ENCODE measurements at places on chromosomes 3 and 15.

DNA sequence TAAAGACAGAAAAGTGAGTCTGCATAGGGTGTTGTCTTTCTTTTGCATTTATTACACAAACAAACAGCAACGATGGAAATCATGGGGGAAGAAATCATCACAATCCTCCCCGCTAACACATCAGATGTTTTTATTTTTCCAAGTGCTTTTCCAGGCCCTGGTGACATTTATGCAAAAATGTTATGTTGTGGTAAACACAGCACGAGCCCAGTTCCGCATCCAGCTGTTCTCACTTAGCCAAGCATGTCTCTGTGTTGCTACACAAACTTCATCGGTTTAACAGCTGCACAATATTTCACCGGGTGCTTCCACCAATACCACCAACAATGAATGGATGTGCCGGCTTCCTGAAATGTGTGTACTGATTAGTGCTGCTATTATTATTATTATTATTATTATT, 53.7 kb upstream of the ABHD17C start:
- no peak for DNase-seq

GRCh38 chr3:133490468-133491351, 82.8 kb upstream of the CDV3 start:
- DNase-seq: no peak

DNA sequence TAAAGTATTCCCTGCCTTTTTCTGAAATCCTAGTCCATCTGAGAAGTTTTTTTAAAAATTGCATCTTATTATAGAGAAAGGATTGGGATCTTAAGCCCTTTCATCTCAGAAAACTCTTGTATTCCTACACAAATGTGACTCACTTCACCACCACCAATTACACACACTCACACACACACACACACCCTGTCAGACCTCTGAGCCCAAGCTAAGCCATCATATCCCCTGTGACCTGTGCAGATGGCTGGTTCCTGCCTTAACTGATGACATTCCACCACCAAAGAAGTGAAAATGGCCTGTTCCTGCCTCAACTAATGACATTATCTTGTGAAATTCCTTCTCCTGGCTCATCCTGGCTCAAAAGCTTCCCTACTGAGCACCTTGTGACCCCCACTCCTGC, 1181.9 kb downstream of the ROBO2 start:
- DNase-seq: no peak

DNA sequence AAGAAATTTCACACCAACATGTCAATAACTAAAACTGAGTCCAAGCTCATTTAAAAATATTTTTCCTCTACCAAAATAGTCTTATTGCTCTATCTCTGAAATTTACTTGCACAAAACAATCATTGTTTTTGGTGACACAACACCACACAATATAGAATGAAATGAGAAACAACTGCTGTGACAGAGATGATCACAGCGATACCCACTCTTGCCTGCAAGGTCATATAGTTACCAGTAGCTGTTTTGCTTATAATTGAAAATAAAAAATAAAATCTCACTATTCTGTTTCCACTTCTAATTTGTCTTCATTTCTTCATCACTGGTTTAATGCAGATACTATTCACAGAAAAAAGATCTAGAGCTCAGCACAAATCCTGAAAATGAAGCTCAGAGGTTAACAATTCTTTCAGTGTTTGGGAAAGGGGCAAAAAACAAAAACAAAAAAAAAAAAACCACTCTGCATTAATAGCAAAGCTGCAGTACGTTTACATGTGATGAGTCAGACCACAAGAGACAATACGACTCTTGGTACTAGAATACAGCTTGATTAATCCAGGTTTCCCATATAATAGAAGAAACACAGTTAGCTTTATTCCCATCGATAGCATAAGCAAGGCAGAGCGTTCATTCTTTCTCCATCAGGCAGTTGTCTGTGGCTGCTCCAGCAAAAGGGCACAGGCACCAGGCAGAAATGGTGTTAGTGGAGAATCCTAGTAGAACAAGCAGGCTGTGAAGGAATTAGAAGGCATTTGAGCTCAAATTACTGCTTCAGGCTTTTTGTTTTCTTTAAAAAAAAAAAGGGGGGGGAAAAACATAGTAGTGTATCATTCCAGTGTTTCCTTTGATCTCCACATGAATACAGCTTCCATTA, 773 bp downstream of the ANKRD28 start:
- DNase-seq: no peak

DNA sequence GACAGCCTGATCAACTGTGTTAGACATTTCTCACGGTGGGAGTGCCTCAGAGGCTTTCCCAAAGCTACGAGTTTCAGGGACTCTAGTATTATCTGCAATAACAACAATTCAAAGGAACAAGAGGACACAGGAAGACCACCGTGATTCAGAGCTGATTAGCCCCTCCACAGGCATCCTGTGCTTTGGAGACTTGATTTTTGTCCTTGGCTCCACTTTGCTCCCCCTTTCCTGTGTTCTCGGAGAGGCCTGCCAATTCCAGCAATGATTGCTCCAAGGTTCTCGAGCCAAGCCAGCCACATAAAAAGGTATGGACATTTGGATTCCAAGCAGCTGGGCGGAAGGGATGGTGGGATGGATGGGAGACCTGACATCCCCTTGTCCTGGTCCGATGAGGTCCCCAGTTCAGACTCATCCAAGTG, 14.3 kb downstream of the EHD4 start:
- no peak for DNase-seq

GRCh38 chr3:15926871-15927270, 129.1 kb upstream of the ANKRD28 start:
- DNase-seq: no peak

GRCh38 chr3:42519568-42519962, 17.1 kb downstream of the VIPR1 start:
- DNase-seq: no peak

- DNase-seq: no peak
Observed at GRCh38 chr3:8840556-8840955, 71.1 kb upstream of the OXTR start.

DNA sequence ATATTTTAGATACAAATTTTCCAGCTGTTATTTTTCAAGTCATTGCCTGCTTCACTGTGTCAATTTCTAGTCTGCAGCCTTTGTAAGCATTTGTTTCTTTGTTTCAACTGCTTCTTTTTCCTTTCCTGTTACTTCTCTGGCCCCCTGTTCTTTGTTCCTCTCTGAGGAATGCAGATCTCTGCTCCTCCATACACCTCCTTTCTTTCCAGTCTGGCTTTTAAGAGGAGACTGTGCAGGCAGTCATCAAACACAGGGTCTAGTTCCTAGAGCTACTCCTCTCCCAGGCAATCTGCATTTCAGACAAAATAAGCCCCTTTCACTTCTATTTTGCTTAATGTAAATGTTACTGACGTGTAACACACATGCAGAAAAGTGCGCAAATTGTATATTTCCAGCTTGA, 502.9 kb downstream of the PDCD6IP start:
- DNase-seq: no peak

DNA sequence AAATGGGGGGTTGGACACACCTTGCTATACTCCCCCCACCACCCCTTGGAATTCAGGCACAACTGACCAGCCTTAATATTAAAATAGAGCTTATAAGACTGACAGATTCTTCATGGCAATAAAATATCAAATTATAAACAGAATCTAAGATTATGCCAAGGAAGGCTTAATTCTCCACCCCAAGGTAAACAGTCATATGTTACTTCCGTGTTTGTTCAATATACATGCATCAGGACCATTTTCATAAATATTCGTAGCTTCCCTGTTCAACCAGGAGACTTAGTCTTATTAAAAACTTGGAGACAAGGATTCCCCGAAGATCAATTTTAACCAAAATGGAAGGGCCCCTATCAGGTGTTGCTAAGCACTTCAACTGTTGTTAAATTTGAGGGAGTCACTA, 13.3 kb upstream of the EHHADH start:
- DNase-seq: no peak

DNA sequence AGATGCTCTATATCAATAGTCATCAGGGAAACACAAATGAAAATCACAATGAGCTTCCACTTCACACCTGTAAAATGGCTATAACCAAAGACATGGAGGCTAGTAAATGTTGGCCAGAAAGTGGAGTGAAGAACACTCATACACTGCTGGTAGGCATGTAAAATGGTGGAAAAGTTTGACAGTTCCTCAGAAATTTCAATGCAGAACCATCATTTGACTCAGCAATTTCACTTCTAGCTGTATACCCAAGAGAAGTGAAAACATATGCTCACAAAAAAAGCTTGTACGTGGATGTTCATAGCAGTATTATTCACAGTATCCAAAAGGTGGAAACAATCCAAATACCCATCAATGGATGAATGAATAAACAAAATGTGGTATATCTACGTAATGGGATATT, 19.2 kb upstream of the TOP2B start:
- DNase-seq: no peak

DNA sequence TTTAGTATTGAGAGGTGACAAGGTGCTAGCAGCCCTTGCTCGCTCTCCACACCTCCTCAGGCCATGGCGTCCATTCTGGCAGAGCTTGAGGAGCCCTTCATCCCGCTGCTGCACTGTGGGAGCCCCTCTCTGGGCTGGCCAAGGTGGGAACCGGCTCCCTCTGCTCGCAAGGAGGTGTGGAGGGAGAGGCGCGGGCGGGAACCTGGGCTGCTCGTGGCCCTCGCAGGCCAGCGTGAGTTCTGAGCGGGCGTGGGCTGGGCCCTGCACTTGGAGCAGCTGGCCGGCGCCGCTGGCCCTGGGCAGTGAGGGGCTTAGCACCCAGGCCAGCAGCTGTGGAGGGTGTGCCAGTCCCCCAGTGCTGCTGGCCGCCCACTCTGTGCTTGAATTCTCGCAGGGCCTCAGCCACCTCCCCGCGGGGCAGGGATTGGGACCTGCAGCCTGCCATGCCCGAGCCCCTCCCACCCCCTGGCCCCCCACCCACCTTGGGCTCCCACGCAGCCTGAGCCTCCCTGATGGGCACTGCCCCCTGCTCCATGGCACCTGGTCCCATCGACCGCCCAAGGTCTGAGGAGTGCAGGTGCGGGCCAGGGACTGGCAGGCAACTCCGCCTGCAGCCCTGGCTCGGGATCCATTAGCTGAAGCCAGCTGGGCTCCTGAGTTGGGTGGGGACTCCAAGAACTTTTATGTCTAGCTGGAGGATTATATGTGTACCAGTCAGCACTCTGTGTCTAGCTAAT, 785.2 kb downstream of the DIPK2A start:
- DNase-seq: no peak

GRCh38 chr3:185825639-185826481, 1.0 kb upstream of the IGF2BP2 start:
- no peak for DNase-seq

GRCh38 chr15:41205315-41205714, 25.2 kb downstream of the EXD1 start:
- no peak for DNase-seq

GRCh38 chr15:50390554-50391264, 33.5 kb upstream of the USP8 start:
- DNase-seq: no peak

DNA sequence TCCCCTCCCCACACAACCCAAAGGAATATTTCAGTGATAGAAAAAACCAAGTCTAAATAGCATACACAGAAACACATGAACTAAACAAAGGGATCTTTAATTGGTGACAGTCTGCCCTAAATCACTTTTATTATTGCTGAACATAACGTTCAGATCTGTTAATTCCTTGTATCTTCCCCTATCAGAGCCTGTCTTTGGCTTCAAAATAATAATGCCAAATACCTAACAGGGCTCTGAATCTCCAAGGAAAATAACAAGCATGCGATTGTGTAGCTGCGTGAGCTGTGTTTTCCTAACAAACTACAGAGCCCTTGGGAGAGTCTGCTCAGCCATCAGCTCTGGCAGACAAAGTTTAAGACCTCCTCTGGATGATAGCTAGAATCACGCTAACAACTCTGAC, 1010.1 kb downstream of the ROBO1 start:
- DNase-seq: no peak

- DNase-seq: no peak
Observed at GRCh38 chr3:47580481-47580880, 1.8 kb upstream of the CSPG5 start.

DNA sequence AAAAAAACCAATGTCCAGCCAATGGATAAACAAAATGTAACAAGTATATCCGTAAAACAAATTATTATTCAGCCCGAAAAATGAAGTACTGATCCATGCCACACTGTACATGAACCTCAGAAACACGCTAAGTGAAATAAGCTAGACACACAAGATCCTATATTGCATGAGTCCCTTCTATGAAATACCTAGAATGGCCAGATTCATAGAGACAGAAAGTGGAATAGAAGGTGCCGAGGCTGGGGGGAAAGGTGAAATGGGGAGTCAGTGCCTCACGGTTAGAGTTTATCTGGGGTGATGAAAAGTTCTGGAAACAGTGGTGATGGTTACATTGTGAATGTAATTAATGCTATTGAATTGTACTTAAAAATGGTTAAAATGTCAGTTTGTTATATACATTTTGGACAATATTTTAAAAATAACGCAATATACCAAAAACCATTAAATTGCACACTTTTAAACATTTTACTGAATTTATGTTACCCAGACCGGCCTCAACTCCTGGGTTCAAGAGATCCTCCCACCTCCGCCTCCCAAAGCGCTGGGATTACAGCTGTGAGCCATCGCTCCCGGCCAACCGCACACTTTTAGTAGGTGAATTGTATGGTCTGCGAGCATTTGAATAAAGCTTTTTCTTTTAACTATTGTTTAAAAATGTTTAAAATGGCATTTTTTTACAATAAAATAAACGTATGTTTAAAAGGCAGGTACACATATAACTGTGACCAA, 2.1 kb downstream of the RNF168 start:
- no peak for DNase-seq

DNA sequence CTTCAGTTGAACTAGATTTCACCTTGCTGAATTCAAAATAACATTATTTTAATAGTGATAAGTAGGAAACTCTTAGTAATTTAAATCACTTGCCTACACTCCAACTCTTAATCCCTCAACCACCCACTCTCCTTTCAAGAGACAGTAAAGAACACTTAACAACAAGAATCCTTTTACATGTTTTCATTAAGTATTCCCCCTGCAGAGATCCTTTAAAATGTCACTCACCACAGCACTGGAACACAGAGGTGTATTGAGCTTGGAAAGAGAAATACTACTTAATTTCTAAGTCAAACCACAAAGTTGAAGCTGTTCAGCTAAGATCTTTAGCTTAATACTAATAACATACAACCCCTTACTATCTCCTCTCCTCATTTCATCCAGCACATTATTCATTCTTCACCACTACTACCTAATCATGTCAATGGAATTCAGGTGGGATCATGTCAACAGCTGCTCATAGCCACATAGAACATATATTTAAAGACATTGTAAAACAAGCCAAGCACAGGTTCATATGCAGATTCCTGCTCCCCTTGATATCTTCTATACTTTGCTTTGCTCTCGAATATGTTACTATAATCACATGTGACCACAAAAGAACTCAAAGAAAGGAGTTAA, 40.5 kb downstream of the IMPG2 start:
- no peak for DNase-seq
